ENCODE measurements at places on chromosomes 2 and 18.

GRCh38 chr18:58254873-58255511 is 211.0 kb downstream of the NEDD4L start:
- no peak for DNase-seq

GRCh38 chr2:196435189-196435588 is 204.3 kb upstream of the CCDC150 start:
- no peak for DNase-seq

DNA sequence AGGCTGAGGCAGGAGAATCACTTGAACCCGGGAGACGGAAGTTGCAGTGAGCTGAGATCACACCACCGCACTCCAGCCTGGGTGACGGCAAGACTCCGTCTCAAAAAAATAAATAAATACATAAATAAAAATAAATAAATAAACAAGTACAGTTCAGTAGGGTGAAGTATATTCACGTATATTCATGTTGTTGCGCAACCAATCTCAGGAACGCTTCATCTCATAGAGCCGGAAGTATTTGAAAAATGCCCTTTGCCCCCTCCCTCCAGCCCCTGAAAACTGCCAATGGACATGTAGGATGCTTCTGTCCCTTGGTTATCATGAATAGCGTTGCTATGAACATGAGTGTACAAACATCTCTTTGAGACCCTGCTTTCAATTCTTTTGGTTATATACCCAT is 132.0 kb downstream of the DTNB start:
- DNase-seq, result no peak

DNA sequence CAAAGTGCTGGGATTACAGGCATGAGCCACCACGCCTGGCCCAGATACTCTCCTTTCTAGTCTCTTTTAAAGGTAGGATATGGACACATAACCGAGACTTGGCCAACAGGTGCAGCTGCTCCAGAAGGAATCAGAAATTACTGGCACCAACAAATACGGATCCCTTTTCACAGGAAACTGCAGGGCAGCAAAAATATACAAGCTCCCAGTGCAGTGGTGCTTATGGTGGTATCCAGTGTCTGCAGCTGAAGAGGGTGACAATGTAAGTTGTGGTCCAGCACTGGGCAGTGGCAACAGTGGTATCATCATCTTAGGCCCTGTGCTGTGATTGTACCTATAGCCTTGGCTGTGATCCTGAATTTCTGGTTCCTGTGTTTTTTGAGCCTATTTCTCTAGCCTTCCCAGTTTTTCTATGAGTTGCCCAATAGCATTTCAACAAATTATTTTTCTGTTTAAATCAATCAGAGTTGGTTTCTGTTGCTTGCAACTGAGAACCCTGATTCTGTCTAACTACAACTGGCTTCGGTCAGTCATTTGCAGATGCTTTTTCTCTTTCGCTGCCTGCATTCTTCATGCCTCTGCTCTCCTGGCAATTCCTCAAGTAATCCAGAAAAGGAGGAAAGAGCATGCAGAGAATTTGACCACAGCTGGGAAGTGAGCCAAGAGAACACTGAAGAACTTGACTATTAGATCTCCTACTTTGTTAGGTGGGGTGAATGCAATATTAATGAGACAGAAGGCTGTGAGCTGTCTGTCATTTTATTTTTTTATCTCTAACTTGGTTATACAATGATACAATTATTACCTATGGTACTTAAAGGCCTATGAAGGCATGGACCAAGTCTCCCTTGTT is 30.8 kb upstream of the EML4 start:
- DNase-seq, result no peak

DNA sequence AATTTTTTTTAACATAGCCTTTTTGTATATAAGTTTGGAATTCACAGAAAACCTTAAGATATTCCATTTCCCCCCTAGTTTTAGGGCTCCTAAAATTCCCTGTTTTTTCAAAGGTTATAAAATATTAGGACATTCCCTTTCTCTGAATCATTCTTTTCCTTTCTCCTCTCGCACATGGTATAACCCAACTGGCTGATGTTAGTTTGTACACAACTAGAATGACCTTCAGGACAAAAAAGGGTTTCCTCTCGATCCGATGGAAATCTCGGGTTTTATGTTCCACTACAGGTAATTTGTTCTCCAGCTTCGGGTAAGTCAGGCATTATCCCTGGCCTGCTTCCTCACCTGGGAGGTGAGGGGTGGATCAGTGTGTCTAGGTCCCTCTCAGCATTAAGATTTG is 215.1 kb downstream of the LDLRAD4 start:
- DNase-seq, result no peak

- DNase-seq, result no peak
Observed at GRCh38 chr18:58549814-58550339, 79.0 kb downstream of the ALPK2 start.

- DNase-seq, result no peak
Observed at GRCh38 chr2:201233192-201233811, 27.0 kb upstream of the CASP8 start.

- no peak for DNase-seq
Observed at GRCh38 chr2:117933884-117934354, 80.0 kb downstream of the CCDC93 start.

- no peak for DNase-seq
Observed at GRCh38 chr2:113054066-113054465, 1.4 kb upstream of the IL36B start.

All from spinal cord (tissue), 10 donors.